ENCODE measurements at places on chromosomes 11 and 22. TPM values are rescaled to one million over a fixed set of nuclear protein-coding genes. Genes with fewer than 3 reads are reported as not detected.

TUB gene
- total RNA-seq, result 0.10 TPM

TRIM3 gene
- 20.1 TPM for total RNA-seq

VSIG10L2 gene
- not detected for total RNA-seq

IL17REL gene
- 0.10 TPM for total RNA-seq

RAB36 gene
- total RNA-seq, result 3.3 TPM

PLEKHA7 gene
- total RNA-seq, result 8.2 TPM

SIDT2 gene
- total RNA-seq, result 241 TPM

TNNT3 gene
- total RNA-seq, result 10.0 TPM

DNA sequence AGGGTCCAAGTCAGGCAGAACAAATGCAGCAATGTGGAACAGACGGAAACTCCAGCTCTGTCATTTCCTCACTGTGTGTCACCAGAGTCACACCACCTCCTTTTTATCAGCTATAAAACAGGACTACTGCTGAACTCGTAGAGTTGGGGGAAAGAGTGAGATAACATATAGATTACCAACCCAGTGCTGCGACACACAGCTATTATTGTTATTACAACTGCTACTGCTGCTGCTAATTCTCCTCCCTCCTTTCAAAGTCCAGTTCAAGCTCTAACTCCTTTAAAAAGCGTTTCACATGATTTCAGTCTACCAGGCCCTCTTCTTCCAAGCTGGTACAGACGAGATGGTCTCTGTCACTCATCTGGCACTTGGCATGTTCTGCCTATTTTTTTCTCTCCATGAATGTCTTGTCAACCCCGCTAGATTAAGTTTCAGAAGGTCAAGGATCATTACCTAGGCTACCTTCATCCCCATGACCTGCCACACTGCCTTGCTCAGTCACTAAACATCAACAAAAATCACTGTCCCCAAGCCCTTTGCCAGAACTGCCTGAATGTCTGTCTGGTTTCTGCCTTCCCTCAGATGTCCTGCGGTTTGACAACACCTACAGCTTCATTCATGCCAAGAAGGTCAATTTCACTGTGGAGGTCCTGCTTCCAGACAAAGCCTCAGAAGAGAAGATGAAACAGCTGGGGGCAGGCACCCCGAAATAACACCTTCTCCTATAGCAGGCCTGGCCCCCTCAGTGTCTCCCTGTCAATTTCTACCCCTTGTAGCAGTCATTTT, 3.7 kb upstream of the MTFP1 start:
- H3K36me3 ChIP-seq, result no peaks in the 10 kb centered on the region
- no peak overlapping the region for H3K4me3 ChIP-seq
- no peaks in the 10 kb centered on the region for H3K27me3 ChIP-seq
- H3K4me1 ChIP-seq, result peaks cover 22% of the 10 kb centered on the region

DNA sequence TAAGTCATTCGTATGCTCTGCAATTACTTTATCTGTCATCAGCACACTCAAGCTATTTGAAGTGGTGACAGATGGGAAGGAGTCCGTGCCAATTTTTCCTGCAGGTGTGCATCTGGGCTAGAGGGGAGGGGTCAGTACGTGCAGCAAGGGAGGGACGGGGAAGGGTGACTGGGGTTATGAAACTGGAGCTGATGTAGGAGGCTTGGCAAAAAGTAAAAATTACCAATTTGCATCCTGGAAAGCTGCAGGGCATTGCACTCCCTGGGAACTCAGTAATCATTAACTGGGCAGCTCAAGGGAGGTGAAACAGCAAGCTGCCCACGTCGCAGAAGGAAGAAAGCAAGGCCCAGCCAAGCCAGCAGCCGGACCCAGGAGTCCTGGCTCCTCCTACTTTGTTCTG, 87.1 kb upstream of the TMEM45B start:
- no peak overlapping the region for H3K27ac ChIP-seq
- no peaks in the 10 kb centered on the region for H3K4me1 ChIP-seq
- no peak for DNase-seq
- H3K36me3 ChIP-seq, result no peaks in the 10 kb centered on the region

GRCh38 chr11:2989551-2989950, 2.6 kb downstream of the NAP1L4 start:
- no peaks in the 10 kb centered on the region for H3K36me3 ChIP-seq
- H3K4me1 ChIP-seq, result peaks cover 45% of the 10 kb centered on the region
- DNase-seq, result no peak
- peak overlapping the region; percentile 12 for H3K4me3 ChIP-seq
- H3K27me3 ChIP-seq, result no peaks in the 10 kb centered on the region

- no peak overlapping the region for H3K4me3 ChIP-seq
- H3K4me1 ChIP-seq, result peaks cover 25% of the 10 kb centered on the region
- H3K27ac ChIP-seq, result peak overlapping the region; percentile 8
- DNase-seq, result no peak
- H3K27me3 ChIP-seq, result no peaks in the 10 kb centered on the region
- H3K36me3 ChIP-seq, result peaks cover 5% of the 10 kb centered on the region
Observed at GRCh38 chr11:116936754-116937446, 99.5 kb upstream of the APOA1 start.

DNA sequence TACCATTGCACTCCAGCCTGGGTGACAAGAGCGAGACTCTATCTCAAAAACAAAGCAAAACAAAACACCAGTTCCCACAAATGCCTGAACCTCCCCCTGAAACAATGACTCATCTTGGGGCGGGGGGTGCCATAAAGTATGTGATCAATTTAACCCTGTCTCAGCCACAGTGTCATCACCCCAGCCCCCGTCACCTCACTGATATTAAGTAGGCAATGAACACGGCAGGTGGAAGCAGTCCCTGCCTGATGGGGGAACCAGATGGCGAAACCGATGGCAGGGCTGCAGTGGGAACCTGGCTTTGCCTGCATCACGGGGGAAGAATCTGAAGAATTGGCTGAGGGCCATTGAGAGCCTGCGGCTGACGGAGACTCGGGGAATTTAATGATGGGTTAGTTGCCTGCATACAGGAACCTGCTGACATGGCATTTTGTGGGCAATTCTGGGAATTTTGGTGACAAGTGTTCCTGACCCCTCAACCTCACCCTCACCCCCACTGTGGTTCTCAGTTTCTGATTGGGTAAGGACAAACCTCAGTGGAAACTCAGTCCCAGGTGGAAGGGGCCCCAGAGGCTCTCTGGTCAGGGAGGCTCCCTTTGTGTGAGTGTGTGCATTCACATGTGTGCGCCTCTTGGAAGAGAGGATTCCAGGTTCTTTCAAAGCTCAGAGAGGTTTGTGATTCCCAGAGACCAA, 39.1 kb upstream of the SHISAL1 start:
- H3K27ac ChIP-seq, result no peak overlapping the region
- H3K4me1 ChIP-seq, result no peaks in the 10 kb centered on the region
- no peak overlapping the region for H3K4me3 ChIP-seq
- H3K36me3 ChIP-seq, result no peaks in the 10 kb centered on the region
- no peak for DNase-seq
- peaks cover 23% of the 10 kb centered on the region for H3K27me3 ChIP-seq

DNA sequence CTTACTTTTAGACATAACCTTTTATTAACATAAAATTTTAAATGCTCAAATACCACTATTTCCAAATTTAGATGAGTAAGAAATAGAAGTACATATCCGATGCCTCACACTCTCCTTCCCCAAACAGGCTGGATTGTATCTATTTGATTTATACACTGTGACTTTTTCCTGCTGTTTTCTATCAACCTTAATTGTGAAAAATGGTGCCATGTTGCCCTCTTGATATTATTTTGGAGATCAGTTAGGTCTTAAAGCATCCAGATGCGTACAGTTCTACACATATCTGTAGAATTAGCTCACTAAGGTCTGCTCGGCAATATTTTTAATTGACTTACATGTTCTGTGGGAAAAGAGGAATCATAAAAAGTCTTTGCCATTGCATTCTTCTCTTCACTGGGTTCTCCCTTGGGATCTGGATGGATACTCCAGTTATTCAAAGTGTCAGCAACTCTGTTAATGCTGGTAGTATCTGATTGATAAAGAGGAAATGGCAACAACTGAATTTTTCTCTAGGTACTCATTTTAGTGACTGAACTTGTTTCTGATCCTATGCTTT, 27.2 kb downstream of the EIF3M start:
- H3K4me1 ChIP-seq, result no peaks in the 10 kb centered on the region
- no peaks in the 10 kb centered on the region for H3K36me3 ChIP-seq
- no peak overlapping the region for H3K4me3 ChIP-seq
- no peaks in the 10 kb centered on the region for H3K27me3 ChIP-seq
- no peak overlapping the region for H3K27ac ChIP-seq
- no peak for DNase-seq

DNA sequence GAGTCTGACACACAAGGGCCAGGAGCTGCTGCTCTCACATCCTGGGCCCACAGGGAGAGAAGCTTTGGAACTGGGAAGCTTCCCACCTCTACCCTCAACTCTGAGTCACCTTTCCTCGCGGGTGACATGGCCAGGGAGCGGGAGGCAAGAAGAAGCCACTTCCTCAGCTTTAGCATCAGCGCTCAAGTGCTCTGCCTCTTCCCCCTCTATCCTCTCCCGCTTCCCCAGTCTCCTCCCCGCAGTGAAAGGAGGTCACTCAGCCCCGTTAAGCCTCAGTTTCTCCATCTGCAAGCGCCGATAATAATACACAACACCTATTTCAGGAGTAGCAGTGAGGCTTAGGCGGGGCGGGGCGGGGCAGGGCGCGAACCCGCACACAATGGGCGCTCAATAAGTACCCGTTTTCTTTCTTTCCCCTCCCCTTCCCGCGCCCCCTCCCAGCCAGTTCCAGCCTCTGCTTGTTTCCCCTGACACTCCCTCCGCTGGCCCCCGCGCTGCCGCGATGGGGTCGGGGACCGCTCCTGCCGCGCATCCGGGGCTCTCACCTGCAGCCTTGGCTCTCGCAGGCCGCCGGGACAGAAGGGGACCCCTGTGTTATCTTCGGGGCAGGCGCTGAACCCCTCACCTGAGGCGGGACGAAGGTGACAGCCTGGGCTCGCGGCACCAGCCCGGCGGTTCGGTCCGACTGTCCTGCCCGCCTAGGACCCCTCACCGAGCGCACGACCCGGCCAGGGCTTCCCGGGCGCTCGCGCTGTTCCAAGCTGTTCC, 892 bp downstream of the GDPD5 start:
- H3K27ac ChIP-seq, result no peak overlapping the region
- peaks cover 20% of the 10 kb centered on the region for H3K27me3 ChIP-seq
- H3K4me1 ChIP-seq, result peaks cover 25% of the 10 kb centered on the region
- no peaks in the 10 kb centered on the region for H3K36me3 ChIP-seq
- H3K4me3 ChIP-seq, result peak overlapping the region; percentile 59

GRCh38 chr11:15805726-15806125, 550.6 kb downstream of the SOX6 start:
- H3K4me1 ChIP-seq, result no peaks in the 10 kb centered on the region
- no peaks in the 10 kb centered on the region for H3K27me3 ChIP-seq
- no peak overlapping the region for H3K27ac ChIP-seq
- no peaks in the 10 kb centered on the region for H3K36me3 ChIP-seq
- no peak overlapping the region for H3K4me3 ChIP-seq
- no peak for DNase-seq

GRCh38 chr11:3854977-3855807, at the start of gene STIM1:
Gene STIM1 (plus strand): TSS chr11:3855664. CDS start chr11:3856271, 607 bp downstream.
- no peaks in the 10 kb centered on the region for H3K27me3 ChIP-seq
- peak; percentile 97 for DNase-seq
- peaks cover 1% of the 10 kb centered on the region for H3K36me3 ChIP-seq
- peak within 1 kb of the TSS; percentile 98 for H3K27ac ChIP-seq

- DNase-seq, result no peak
- H3K27me3 ChIP-seq, result peaks cover 4% of the 10 kb centered on the region
- no peaks in the 10 kb centered on the region for H3K4me1 ChIP-seq
- no peak overlapping the region for H3K27ac ChIP-seq
Observed at GRCh38 chr11:12602421-12602820, 71.8 kb upstream of the TEAD1 start.

DNA sequence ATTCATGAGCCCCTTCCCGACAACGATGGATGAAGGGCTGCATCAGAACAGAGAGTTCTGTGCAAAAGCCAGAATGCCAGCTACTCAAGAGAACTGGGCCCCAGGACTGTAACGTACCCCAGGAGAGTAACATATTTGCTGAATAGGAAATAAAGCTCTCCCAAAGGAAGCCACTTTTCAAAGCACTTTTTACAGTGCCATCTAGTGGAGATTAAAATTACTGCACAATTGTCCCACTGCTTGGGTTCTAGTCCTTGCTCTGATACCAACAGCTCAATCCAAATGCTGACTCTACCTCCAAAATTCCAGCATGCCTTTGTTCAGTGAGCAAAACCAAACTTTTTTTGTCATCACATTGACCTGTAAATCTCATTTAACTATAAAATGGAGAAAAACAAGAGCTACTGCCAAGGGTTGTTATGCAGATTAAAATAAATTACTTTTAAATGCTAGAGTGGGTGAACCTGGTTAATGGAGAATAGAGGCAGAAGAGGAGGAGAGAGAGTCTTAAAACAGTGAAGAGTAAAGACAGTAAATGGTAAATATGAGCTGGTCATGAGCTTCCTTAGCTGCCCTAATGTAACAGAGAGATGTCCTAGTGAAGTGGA, 87.6 kb upstream of the FSHB start:
- no peaks in the 10 kb centered on the region for H3K27me3 ChIP-seq
- H3K4me1 ChIP-seq, result no peaks in the 10 kb centered on the region
- no peak overlapping the region for H3K4me3 ChIP-seq
- DNase-seq, result peak; percentile 32
- no peaks in the 10 kb centered on the region for H3K36me3 ChIP-seq

- H3K27ac ChIP-seq, result no peak overlapping the region
- H3K4me1 ChIP-seq, result peaks cover 3% of the 10 kb centered on the region
Observed at GRCh38 chr22:23063539-23064380, 6.6 kb upstream of the GNAZ start.

DNA sequence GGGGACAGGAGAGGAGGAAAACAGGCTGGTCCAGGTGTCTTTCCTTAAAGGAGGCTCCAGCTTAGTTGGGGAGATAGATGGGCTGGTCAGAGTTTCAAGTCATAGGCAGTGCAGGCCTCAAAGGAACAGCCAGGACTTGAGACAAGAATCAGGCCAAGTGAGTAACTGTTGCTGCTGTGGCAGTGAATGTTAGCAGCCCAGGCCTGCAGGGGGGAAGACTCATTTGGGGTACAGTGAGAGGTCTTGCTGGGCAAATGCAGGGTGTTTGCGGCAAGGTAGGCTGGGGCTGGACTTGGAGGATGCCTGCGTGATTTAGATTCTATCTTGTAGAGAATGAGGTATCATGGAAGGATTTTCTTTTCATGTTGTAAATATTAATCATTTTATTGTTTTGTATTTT, 24.1 kb downstream of the PTPRJ start:
- H3K27me3 ChIP-seq, result no peaks in the 10 kb centered on the region
- no peaks in the 10 kb centered on the region for H3K36me3 ChIP-seq
- no peak overlapping the region for H3K4me3 ChIP-seq
- no peak overlapping the region for H3K27ac ChIP-seq

DNA sequence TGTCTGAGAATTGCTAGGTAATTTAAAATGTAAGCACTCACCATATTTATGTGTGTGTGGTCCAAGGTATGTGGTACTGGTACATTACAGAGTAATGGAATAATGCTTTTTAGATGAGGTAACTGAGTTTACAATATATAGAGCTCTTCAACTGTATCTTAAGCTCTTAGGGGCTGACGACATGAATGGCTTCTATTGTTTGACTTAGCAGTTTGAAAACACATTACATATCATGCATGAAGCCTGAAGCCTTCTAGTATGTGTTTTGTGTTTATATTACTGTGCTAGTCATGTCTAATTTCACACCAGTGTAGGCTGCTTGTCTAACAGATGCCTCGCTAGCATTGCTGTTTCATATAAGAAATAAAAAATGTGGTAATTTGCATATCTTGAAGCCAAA, 37.2 kb downstream of the GAS2 start:
- no peaks in the 10 kb centered on the region for H3K27me3 ChIP-seq
- H3K27ac ChIP-seq, result no peak overlapping the region
- H3K4me1 ChIP-seq, result no peaks in the 10 kb centered on the region
- DNase-seq, result no peak
- H3K36me3 ChIP-seq, result no peaks in the 10 kb centered on the region

- no peaks in the 10 kb centered on the region for H3K27me3 ChIP-seq
- DNase-seq, result no peak
- H3K4me3 ChIP-seq, result peak overlapping the region; percentile 93
- peaks cover 17% of the 10 kb centered on the region for H3K36me3 ChIP-seq
- peaks cover 14% of the 10 kb centered on the region for H3K4me1 ChIP-seq
- no peak overlapping the region for H3K27ac ChIP-seq
Observed at GRCh38 chr11:94972700-94973098, 657 bp downstream of the CWC15 start.
